ENCODE measurements at places on chromosomes 12 and 14. TPM values are rescaled to one million over a fixed set of nuclear protein-coding genes. Genes with fewer than 3 reads are reported as not detected.

ANKS1B gene
- total RNA-seq = 1.0 TPM

FGF6 gene
- not detected for total RNA-seq

TEX22 gene
- total RNA-seq = 0.90 TPM

TSPAN19 gene
- total RNA-seq = not detected

GALNT16 gene
- total RNA-seq = not detected

C12orf60 gene
- 3.3 TPM for total RNA-seq

TCL1B gene
- not detected for total RNA-seq

RPL10L gene
- total RNA-seq = not detected

DBX2 gene
- not detected for total RNA-seq

SIX6 gene
- not detected for total RNA-seq

RILPL2 gene
- 16.6 TPM for total RNA-seq

HSPB8 gene
- not detected for total RNA-seq

PPP1R1A gene
- not detected for total RNA-seq

NTN4 gene
- total RNA-seq = 0.29 TPM

Data from activated CD4-positive, alpha-beta memory T cell treated with anti-CD3 and anti-CD28 coated beads for 36 hours (primary cell).